NCI-H1417 (cell line): ENCODE measurements at places on chromosomes 2 and 18.

DNA sequence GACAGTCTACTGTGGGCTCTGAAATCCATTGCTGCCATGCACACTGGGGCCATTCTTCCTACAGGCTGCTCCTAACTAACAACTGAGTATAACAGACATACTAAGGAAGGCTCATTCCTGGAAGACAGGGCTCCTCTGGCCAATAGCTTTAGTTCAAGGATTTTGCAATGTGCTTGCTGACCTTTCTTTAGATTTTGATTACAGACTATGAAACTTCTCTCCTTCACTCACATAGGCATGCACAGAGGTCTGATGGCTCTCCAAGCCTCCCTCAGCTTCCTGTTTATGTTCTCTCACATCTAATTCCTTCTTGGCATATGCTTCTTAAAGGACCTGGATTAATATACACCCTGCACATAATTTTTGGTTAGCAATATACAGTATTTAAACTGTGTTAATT, 34.4 kb upstream of the ROCK1 start:
- DNase-seq: no peak

- DNase-seq: no peak
Observed at GRCh38 chr2:43778233-43778632, 4.4 kb downstream of the DYNC2LI1 start.

DNA sequence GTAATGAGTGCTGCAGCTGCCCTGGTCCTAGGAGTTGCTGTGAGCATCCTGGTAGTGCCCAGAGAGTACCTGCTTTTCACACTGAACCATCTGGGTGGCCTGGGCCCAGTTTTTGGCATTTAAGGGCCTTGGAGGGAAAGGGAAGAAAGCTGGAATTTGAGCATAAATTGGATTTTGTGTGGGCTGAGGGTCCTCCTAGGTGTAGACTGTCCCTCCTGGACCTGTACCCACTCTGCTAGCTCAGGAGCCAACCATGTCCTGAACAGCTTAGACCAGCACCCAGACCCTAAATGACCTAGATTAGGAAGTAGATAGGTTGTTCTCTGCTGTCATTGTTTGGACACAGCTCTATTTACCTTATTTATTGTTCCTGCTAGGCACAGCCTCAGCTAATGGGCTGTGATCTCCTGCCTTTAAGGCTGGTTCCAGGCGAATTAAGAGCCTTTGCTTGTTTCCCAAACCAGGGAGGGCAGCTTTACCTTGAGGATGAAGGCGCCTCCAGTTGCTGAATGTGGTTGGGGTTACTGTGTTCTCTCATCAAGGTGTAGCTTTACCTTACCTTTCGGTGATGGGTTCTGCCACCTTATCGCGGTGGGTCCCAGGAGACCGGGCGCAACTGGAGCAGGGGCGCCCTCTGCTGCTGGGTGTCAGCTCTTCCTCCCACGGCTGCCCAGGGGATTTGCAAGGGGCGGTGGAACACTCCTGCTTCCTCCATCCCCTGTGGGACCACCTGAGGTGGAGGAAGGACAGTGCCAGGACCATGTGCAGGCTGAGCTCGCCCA, 34.4 kb downstream of the ITGA6 start:
- peak; percentile 19 for DNase-seq

DNA sequence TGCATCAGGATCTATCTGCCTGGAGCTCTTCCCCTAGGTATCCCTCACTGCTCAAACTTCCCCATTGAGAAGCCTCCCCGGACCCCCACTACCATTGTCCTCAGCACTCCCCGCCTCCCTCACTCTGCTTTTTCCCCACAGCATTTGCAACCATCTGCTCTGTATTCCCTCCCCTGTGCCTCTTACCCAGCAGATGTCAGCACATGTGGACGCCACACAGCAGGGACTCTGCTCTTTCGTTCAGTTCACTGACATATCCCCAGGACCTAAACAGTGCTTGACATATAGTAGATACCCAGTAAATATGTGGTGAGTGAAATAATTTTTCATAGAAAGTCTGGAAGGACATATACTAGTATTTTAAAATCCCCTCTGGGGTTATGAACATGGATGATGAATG, 101.1 kb downstream of the TMEM247 start:
- DNase-seq: no peak

DNA sequence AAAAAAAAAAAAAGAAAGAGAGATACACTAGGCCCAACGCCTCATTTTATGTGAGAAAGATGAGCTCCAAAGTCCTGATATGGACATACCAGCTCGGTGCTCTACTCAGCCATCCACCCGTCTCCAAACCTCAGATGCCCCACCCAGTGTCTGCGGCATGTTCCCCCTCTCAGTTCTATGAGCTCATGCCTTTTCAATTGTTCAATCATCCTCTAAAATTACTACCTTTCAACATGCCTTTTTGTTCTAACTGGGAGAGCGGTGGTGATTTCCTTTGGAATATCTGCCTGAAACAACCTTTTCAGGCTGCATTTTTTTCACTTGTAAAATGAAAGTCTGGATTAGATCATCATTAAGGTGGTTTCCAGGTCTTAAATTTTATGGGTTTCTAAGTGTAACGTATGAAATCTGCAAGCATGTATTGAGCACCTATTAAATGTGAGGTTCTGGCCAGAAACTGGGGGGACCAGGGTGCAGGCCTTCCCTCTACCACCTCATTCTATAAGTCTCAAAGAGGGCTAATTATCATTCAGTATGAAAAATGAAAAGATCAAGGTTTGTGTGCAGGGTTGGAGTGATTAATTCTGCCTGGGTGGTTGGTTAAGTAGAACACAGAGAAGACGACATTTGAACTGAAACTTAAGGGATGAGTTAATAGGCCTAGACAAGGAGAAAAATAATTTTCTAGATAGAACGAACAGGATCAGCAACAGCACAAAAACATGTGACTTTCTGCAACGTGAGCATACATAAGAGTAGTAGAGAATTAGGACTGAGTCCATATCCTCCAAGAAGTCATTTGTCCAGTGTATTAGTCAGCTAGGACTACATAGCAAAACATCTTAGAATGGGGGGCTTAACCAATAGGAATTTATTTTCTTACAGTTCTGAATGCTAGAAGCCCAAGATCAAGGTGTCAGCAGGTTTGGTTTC, 87.4 kb upstream of the GLS start:
- peak; percentile 68 for DNase-seq

DNA sequence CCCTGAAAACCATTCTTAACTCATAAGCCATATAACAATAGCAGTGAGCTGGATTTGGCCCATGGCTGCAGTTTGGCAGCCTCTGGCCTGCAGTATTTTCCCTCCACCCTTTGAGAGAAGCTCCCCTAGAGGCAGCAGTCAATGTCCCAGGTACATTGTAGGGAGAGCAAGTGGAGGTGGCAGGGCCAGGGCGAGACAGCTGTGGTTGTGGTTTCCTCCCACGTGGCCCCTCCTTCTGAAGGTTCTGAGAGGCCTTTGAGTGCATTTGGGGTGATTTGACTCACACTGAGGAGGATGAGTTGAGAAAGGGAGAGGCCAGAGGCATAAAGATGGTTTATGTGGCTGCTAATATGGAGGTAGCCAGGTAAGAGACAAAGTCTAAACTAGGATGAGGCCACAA, 45.5 kb upstream of the LDAH start:
- no peak for DNase-seq

DNA sequence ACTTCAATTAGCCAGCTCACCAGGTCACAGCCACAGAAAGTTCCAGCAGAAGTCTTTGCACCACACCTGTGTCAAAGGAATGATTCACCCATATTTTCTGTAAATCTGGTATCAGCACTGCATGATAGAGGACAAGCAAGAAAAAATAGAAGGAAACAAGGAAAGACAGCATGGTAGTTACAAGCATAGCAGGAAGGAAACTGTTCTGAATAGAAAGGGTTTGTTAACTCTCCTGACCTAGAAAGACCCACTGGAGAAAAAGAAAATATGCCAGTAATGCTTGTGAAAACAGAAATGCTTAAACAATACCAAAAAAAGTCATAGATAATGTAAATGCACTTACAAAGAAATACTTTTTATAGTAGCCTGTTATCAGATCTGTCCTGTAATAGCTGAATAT, 40.8 kb downstream of the SCRN3 start:
- DNase-seq: no peak

GRCh38 chr2:38387887-38388286, 10.8 kb upstream of the ATL2 start:
- no peak for DNase-seq

DNA sequence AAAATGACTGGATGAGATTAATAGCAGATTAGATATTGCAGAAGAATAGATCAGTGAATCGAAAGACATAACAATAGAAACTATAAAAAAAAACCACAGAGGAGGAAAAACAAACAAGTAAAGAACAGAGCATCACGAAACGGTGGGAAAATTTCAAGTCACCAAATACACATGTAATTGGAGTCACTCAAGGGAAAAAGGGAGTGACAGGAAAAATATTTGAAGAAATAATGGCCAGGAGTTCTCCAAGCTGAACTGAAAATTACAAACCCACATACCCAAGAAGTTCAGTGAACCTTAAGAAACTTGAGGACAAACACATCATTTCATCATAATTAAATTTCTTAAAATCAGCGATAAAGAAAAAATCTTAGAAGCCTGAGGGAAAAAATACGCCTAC, 11.0 kb upstream of the IL1R1 start:
- DNase-seq: no peak

- DNase-seq: no peak
Observed at GRCh38 chr2:151947813-151948165, 119.6 kb upstream of the ARL5A start.

DNA sequence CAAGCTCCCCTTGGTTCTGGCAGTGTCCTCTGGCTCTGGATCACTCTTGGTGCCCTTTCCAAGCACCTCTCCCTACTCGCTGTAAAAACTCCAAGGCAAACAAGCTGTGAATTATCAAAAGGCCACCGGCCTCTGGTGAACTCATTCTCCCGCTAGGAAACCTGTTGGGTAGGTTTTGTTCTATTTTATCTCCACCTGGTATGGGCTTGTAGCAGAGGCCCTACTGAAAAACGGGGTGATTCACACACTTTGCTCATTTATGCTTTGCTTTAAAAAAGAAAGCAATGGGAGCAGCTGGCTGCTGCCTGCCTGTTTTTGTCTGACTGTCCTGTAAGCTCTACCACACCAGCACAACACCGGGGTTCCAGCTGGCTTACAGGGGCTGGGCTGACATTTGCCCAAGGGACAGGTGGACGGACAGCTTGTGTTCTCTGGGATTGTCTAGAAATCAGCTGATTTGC, 56.8 kb downstream of the SH3BP4 start:
- peak; percentile 64 for DNase-seq

- peak; percentile 90 for DNase-seq
Observed at GRCh38 chr2:62705859-62706720, 577 bp downstream of the EHBP1 start.

GRCh38 chr2:140639628-140640027, 1491.2 kb downstream of the LRP1B start:
- DNase-seq: no peak

DNA sequence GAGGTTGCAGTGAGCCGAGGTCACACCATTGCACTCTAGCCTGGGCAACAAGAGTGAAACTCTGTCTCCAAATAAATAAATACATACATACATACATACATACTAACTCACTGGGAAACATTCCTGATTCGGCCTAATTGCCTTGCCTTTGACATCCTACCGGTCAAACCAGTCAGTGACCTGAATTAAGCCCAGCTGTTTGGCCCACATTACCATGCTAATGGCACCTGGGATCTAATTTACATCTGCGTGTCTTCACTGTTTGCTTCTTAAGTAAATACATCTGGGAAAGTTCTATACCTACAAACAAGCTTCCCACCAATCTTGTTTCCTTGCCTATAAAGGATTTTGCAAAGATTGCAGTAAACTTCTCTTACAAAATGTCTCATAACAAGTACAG, 230.2 kb upstream of the ZC3H15 start:
- peak; percentile 6 for DNase-seq

GRCh38 chr2:178506524-178506923, 26.3 kb downstream of the PLEKHA3 start:
- DNase-seq: no peak

GRCh38 chr18:8469544-8470130, 139.6 kb upstream of the RAB12 start:
- peak; percentile 28 for DNase-seq

DNA sequence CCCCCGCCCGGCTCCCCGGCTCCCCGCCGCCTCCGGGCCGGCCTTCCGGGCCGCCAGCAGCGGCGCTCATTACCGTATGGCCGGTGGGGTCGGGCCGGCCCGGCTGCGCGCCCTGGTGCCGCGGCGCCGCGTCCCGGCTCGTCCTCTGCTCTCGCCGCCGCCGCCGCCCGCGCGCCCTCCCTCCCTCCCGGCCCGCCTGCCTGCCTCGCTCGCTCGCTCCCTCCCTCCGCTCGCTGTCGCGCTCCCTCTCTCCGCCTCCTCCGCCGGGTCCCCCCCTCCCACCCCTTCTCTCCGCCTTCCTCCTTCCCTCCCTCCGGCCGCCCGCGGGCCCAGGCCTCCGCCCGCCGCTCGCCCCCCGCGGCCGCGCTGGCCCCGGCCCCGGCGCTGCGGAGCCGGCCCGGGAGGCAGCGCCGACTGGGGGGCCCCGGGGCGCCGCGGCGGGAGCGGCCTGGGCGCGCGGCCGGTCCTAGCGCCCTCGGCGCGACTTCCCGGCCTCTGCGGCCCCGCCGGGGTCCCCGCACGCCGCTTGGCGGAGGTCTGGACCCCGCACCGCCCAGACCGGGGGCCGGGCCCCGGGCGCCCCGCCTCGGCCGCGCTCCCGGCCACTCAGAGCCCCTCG, at the start of gene DNMT3A:
TSS of gene DNMT3A (minus strand) at position 173 of the 619 bp plus-strand sequence. CDS start 27,941 bp downstream, outside the sequence.
- DNase-seq: peak; percentile 79

- no peak for DNase-seq
Observed at GRCh38 chr2:15623898-15624541, 32.4 kb downstream of the DDX1 start.

DNA sequence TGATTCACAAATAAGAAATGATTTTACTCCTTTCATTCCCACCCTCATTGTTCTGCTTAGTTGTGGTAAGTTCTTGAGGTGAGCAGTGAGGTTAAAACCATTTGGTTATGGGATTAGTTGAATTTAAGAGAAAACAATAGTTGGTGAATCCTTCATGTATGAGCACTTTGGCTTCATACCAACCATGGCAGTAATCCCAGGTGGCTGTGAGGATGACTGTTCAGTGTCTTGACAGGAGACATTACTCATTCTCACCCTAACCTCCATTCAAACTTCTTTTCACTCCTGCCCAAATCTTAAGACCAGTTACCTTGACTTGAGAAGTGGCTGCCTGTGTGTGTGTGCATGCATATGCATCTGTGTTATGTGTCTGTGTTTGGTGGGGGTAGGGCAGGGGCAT, 143.1 kb downstream of the SETBP1 start:
- DNase-seq: no peak

GRCh38 chr2:100936972-100937542, 65.0 kb upstream of the RPL31 start:
- DNase-seq: no peak

DNA sequence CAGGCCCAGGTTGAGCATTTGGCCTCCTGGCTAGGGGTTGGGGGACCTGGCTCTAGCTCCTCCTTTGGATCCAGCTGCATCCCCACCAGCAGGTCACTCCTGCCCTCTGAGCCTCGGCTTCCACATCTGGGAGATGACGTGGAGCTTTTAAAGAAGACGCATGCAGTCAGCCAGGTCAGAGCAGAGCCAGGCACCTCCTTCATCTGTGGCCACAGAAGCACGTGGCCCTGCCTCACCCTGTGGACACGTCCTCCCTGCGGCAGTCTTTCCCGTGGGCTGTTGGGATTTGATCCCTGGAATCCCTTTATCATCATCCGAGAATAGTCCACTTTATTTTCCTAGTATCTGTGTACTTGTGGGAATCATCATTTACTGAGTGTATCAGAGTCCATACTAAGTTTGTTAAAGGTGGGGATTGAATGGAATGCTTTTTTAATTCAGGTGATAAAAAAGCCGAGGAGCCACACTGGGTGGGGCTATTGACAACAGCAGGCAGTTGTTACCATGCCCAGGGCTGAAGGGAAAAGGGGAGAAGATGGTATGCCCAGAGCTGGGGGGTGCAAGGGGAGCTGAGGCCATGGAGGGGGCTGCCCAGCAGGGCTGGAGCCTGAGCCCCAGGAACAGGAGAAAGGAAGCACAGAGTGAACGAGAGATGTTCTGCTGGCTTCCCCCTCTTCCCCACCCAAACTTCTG, 170.1 kb downstream of the LAMA1 start:
- DNase-seq: no peak
